ENCODE measurements at places on chromosomes 12 and 14.

- DNase-seq = peak; percentile 17
These were observed 93.2 kb downstream of the CHST11 start for GRCh38 chr12:104549815-104550480.

- no peak for DNase-seq
These were observed 73.4 kb upstream of the ANO4 start for GRCh38 chr12:100721169-100721568.

DNA sequence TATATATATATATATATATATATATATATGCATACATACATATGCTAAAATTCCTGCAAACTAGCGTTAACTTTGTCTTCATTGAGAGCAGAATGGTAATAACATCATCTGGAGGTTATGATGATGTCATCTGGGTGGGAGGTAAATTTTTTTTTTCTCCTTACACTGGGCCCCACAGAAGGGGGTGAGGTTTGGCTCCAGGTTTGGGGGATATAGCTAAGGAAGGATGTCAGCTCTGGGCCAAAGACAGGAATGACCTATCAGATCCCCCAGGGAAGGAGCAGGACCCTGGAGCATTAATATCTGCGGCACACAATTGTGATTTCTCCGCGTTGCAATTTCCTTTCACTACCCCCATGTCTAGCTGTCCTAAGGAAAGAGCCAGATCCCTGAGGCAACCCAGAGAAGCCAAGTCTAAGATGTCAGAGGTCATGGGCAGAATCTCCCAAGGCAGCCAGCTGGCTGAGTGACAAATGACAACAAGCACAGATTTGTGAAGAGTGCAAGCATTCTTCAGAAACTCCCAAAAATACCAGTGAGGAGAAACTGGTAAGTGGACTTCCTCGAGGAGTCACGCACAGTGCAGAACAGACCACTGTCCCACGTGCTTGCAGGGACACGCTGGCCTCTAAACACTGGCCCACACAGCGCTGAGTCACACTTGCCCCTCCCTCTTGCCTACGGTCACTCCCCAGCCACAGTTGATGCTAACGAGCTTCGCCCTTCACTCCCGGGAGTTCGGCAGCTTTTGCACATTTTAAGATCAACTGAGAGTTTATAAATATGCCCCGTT lies 9.9 kb downstream of the UBC start:
- DNase-seq = peak; percentile 95

- no peak for DNase-seq
These were observed 948.1 kb downstream of the NRXN3 start for GRCh38 chr14:79118291-79118690.

DNA sequence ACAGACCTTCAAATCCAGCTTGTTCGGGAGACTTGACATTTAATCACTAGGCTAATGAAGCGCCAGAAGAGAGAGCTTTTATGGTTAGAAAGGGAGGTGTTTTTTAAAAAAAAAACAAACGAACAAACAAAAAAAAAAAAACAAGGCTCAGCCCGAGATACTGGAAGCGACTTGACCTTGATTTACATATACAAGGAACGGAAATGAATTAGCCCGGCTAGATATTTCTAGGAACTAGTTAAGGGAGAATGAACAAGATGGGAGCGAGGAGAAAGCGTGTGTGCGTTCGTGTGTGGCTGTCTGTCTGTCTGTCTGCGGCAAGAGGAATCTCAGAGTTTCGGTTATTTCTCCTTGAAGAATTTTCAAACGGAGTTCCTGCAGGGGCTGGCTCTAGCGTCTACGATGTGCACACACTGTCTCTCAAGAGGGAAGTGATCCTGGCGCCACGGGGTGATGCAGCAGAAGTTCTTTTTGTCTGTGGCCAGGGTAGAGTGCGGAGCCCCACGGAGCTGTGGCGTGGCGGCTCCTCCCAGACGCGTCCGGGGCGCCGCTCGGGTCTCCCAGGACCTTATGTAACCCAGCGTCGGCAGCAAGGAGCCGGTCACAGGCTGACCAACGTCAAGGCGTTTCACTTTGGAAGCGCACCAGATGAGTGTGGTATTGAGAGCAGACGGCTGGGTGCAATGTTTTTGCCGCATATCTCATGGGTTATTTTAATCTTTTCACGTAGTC lies 18.8 kb downstream of the SOCS2 start:
- peak; percentile 74 for DNase-seq

Data from fibroblast of the aortic adventitia (primary cell).